Right hindlimb (tissue), 1 donor: ENCODE measurements at places on chromosomes 7 and 10.
A peak's percentile ranks its signal among the peaks of the same experiment; 100 is the strongest.

DNA sequence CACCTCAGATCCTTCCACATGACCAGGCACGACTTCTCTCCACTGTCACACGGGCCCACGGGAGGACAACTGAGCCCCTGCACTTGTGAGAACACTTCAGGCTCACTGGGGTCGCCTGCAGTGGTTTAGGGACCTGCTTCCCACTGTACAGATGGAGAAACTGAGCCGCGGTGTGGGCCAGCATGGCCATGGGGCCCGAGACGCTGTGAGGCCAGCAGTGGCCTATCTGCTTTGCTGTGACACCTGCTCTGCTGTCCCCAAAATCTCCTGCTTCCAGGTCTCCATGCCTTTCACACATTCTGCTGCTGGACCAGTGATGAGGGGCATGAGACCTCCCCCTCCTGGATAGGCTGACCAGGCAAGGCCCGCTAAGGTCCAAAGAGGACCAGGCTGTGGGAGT, 75.8 kb upstream of the PAX2 start:
- DNase-seq = no peak

DNA sequence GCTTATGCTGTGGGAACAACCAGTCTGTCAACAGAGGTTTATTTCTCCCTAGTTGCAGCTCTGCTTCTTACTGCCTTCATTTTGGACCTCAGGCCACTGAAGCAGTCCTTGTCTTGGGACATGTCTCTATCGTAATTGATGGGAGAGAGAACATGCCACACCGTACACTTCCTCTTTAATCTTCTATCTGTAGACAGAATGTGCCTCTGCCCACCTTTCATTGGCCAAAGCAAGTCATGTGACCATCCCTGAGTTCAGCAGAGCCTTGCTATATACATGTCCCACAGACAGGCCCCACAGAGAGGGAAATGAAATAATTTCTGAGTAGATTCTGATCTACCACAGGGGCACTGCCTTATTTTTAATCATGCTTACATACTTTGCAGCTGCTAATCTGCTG, 98.0 kb downstream of the KCND2 start:
- DNase-seq = no peak

DNA sequence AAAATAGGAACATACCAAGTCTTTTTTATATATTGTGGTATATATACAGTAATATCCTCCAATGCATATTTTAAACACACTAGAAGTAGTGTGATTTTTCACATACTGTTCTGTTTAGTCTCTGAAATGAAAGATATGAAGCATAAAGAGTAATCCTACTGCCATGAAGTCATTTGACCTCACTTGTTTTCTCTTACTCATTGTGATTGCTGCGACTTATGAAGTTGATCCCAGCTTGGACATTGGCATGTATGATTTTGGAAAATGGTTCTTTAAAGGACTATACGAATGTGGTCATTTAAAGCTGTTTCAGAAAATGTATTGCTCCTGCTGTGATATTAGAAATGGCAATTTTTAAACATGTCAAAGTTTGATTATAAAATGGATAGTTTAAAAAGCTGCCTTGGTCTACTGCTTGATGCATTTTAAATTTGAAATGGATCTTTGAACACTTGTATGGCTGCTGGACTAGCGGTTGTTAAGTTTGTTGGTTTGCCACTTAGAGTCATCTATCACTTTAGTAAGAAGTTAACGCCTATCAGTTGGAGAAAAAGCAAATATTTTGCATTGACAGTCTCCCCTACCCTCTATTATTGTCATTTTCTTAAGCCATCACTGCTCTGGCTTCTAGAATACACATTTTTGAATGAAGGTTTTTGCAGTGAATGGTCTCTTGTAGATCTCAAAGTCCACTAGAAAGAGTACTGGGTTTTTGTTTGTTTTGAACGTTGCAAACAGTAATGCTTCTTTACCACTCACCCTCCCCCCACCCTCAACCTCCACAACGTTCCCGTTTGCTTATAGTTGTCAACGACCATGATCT, 881 bp upstream of the PCGF5 start:
- no peak for DNase-seq

DNA sequence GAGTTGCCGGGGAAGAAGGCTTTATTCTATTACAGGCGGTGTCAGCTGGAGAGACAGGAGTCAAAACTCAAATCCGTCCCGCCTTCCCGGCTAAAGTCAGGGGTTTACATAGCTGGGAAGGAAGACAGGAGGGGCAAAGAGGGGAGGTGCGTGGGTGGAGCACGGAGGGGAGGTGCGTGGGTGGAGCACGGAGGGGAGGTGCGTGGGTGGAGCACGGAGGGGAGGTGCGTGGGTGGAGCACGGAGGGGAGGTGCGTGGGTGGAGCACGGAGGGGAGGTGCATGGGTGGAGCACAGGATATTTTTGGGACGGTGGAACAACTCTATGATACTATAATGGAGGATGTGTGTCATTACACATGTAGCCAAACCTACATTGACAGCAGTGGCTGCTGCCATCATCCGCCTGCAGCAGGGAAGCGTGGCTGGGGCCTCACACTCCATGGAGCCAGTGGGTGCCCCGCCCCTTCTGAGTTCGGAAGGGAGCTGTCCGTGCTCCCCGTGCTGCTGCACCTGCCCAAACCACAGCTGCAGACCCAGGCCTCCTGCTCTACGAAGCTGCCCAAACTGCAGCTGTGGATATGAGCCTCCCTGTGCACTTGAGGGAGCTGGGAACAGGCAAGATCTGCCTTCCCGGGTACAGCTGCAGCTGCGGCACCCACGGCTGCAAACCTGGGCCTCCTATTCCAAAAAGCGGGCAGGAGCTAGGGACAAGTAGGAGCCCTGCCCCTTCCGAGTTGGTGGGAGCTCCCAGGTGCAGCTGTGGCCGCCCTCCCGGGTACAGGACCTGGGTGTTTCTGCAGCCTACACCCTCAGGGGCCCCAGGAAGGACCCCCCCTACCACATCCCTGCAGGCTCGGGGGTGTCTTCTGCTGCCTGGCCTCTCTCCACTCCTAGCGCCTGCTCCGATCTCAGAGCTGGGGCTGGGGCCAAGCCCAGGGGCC, 119.4 kb downstream of the DYNC2I1 start:
- DNase-seq = peak; percentile 76

DNA sequence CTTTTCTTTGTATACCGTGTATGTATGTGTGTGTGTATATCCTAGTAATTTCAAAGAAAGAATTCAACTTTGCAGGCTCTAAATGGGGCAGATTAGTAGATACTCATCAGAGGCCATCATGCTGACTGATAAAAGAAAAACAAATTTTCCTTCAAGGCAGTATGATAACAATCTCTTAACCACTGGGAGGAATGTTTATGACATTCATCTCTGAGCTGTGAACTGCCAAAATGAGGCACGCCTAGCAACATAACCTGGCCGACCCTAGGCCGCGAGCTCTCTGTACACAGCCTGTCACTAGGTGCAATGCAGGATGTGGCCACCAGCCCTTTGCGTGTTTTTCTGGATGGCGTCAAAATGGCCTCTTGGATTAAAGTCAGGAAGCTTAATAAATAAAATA, 343.7 kb upstream of the GALNT17 start:
- DNase-seq = no peak

DNA sequence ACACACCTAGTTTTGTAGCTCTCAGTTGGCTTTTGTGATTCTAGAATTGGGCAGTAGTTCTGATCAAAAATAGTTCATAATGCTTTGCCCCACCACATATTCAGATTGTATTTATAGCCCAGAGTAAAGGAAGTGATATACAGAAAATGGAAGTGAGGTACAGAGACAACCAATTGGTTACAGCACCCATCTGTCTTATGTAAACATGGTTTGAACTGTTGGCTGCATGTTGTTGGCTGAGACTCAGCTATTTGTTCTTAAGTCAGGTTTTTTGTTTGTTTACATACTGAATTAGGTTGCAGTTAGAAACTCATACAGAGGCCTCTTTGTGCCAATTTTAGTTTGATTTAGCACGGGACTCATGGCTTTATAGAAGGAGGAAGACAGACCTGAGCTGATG, 158.9 kb upstream of the GPR26 start:
- DNase-seq = no peak

DNA sequence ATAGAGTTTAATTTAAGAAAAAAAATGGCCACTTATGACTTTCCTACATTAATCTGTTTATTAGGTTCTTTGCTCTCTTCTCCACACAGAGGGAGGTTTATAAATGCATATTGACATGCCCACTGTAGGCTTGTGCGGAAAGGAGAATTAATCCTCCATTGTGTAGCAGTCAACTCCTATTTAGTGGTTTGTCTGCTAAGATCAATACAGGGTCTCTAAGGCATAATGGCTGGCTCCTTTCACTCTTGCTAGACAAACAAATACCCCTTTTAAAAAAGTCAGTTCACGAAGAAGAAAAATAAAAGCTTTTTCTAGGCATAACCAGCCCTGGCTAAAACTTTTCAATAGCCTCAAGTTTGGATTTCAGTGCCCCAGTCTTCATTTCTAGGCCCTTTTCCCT, 141.6 kb downstream of the TSPAN12 start:
- no peak for DNase-seq

- DNase-seq = no peak
Observed at GRCh38 chr10:126787201-126787600, 116.7 kb upstream of the C10orf90 start.

DNA sequence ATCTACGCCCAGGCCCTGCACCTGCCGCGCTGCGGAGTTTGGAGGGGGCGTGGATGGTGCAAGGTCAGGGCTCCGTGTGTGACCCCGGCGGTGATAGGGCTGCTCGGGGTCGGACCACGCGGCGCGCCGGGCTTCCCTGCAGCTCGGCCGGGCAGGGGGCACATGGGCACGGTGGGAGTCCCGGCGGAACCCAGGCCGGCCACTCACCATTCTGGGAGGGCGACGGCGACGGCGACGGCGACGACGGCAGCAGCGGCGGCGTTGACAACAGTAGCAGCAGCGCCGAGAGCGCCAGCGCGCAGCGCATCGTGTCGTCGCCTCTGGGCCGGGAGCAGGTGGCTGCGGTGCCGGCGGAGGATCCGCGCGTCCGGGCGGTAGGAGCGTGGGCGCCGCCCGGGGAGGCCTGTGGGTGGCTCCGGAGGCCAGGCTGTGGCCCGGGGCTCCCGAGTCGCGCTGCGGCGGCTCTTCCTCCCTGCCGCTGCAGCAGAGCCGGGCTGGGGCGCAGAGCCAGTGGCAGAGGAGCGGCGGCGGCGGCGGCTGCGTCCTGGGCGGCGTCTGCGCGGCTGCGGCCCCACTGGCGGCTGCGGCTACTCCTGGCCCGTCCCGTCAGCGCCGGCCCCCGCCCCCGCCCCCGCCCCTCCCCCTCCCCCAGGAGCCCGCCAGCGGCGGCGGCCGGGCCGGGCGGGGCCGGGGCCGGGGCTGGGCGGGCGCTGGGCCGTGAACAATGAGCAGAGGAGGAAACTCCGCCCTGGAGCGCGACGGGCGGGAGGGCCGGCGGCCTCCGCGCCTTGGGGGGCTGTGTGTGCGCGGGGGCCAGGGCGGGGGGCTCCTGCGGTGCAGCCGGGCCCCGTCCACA, at the start of gene PODXL:
TSS of gene PODXL (minus strand) at position 576 of the 856 bp plus-strand sequence. CDS start at position 307, 269 bp downstream.
- DNase-seq = peak; percentile 83

- no peak for DNase-seq
Observed at GRCh38 chr10:101612872-101613271, 24.8 kb downstream of the DPCD start.

DNA sequence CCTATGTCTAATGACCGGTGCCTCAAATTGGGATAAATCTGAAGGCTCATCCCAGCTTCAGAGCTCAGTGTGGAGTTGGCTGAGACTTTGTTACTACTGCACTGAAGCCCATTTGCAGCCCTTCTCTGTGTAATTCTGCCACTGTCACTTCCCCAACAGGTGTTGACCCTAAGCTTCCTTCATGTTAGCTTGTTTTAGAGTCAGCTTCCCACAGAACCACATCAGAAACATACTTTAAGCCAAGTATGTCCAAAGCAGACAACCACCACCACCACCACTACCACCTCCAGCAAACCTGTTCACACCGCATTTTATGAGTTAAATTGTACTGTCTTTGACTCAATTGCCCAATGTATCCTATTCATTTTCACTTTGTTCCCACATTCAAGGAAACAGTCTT, 25.2 kb upstream of the GNAT3 start:
- DNase-seq = no peak

- no peak for DNase-seq
Observed at GRCh38 chr7:137935884-137936508, 65.9 kb downstream of the CREB3L2 start.

- DNase-seq = peak; percentile 88
Observed at GRCh38 chr7:97005183-97006054, at the start of gene DLX6. TSS of gene DLX6 (plus strand) at chr7:97005553. CDS start at chr7:97005978, 425 bp downstream.

DNA sequence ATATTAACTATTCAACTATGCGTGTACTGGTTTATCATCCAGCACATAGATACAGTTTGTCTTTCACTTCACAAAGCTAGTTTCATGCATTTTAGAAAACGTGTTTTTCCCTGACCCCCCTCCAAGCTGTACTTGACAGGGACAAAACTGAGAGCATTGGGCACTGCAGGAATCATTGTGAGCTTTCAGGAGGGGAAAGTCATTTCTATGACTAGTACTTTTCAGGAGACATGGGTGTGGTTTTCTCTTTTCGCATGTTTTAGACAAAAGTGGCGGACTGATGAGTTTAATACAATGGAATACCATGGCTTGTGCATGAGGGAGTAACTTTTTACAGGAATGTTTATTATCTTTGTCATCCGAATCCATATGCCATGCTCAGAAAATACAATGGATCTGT, 42.7 kb downstream of the NRG3 start:
- DNase-seq = no peak

DNA sequence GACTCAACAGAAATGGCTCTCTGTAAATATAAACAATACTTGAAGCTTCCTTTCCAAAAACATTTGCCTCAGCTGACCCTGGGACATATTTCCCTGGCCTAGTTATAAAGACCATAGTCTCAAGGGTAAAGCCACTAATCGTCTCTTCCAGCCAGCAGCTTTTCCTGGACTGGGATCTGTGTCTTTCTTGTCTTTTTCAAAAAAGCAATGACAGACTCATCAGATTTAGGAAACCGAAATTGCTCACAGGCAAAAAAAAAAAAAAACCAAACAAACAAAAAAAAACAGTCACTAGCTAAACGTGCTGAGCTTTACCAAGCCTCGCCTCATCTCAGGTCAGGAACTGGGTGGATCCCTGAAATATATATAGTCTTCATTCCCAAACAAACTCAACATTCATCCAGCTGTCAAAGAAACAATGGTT, 23.5 kb downstream of the STN1 start:
- peak; percentile 44 for DNase-seq

GRCh38 chr7:45717537-45718235, 143.5 kb downstream of the ADCY1 start:
- no peak for DNase-seq
